ENCODE measurements at places on chromosomes 12 and 14.

DNA sequence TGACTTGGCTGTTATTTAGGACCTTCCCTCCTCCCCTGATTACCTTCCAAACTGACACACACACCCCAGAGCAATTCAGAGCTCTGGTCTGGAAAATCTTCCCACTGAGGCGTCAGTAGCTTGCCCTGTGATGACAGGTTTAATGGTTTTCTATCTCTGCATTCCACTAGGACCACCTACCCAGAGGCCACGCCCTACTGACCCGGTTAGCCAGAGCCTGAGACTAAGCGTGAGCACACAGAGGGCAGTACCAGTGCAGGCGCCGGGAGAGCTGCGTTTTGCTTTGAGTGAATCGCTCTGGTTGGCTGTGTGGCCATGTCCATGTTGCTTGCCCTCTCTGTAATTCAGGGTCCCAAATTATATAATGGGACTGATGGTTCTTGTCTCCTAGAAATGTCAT is 36.2 kb upstream of the ATP2A2 start:
- DNase-seq: no peak

DNA sequence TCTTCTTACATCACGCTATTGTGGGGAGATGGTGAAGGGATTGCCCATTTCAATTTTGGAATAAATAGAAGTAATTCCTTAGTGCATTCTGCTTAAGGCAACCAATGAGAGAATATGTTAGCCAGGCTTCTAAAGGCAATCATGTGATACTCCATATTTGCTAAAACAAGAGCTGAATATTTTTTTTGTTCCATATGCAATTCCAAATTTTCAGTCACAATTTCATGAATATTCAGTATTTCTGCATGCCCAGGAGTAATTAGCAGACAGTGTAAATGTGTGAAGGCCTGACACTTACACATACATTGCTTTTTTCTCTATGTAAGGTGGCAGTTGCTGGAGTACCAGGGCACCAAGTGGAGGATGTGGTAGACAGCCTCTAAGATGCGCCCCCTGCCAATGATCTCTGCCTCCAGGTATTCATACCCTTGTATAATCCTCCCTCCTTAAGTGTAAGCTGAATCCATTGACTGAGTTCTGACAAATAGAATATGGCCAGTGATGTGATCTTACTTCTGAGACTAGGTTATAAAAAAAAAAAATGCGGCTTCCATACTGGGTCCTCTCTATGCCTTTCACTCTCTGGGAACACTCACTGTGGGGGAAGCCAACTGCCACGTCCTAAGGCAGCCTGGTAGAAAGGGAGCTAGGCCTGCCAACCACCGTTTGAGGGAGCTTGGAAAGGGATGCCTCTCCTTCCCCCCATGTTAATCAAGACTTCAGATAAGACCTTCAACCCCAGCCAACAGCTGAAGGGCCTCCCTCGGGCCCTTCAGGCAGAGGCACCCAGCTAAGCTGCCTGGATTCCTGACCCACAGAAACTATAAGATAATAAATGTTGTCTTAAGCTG is 62.7 kb upstream of the PTGR2 start:
- no peak for DNase-seq

DNA sequence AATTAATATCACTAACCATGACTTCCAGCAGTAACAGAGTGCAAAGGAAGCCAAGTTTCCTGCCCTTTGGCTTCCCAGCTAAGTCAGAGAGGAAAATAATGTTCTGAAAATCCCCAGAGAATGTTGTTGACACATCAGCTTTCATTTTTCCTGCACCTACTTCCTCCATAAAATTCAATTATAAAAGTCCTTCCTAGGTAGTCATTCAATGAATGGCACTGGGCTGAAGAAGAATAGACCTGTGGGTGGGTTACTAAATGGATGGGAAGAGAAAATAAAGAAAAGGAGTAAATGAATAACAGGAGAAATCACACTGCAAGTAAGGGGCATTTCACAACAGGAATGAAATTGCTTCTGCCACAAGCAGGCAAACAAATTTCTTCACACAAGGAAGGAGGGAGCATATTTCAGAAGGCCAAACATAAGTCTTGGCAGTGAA is 73.2 kb upstream of the MDM1 start:
- no peak for DNase-seq

DNA sequence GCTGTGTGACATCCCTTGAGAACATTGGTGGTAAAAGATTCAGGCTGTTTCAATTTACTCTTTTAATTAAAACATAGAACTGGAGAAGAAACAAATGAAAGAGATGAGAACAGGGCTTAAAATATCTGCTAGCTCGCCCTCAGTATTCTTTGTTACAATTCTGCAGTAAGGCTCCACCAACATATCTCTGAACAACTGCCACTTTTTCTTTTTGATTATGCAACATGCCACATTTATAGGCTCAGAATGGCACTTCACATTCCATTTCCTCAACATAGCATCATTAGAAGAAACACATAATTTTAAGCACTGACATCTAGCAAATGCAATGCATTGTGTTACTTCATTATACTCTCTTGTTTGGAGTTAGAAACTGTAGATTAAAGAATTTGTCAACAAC is 1315.2 kb downstream of the LRFN5 start:
- no peak for DNase-seq

DNA sequence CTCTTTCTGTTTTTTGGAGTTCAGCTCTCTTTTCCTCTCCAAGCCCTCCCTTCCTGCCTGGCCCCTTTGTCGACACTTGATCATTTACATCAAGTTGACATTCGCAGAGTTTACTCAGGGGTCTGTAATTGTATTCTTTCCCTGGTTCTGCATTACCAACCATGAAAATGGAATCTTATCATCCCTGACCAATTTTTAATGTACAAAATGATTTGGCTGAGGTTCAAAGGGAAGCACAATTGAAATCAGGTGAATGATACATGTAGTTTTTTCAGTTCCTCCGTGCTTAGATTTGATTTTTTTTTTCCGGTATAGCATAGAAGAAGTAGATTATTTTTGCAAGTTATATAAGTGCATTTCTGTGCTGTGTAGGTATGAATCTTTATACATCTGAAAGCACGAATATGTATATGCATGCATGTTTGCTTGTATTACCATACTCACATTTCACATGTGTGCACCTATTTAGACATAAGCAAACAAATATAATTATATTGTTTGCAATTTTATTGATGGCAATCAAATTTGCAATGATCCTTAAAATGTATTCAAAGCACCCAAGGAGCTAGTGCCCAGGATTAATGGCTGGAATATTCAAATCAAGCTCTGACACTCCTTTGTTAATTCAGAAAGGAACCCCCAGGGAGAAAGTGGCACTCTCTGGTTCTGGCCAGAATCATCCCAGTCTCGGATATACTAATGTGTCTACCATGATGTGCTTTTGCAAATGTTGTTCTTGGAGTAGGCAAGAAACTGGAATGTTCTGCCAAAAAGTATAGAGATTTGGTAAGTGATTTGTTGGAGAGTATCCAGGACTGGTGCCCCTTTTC is 189.3 kb downstream of the VRK1 start:
- no peak for DNase-seq

GRCh38 chr12:81329085-81329484 is 251.2 kb downstream of the ACSS3 start:
- no peak for DNase-seq

DNA sequence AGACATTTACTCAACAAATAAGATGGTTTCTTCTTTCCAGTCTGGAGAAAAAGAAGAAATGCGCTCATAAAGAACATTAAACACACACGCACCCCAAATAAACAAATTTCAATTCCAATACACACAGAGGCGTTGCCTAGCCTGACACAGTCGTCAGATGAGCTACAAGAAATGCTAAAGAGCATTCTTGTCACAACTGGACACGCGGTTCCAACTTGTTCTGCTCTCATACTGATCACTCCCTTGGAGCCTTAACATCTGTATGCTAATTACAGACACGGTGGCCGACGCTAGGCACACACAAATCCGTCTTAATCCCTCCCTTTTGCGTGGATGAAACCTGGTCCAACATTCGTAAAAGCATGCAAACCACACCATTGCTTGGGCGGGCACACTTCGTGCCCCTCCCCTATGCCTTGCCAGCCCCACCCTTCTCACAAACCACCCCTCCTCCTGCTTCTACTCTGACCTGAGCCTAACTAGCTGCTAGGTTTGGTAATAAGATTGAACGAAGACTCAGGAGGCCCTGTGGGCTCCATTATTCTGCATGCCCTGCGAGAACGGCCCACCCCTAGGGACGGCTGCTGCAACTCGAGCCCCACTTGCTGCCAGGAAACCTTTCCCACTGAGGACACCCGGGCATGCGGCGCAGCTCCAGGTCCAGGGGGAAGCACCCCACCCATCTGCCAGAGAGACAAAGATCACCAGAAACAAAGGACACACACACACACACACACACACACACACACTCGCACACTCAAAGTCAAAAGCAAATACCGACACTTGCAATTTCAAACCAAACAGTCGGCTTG is 1.2 kb downstream of the KCNK10 start:
- no peak for DNase-seq

- no peak for DNase-seq
Measured at GRCh38 chr14:23185063-23185462, 1.6 kb upstream of the SLC7A8 start.

- DNase-seq: no peak
Measured at GRCh38 chr12:123502163-123502704, 31.3 kb downstream of the RILPL1 start.

DNA sequence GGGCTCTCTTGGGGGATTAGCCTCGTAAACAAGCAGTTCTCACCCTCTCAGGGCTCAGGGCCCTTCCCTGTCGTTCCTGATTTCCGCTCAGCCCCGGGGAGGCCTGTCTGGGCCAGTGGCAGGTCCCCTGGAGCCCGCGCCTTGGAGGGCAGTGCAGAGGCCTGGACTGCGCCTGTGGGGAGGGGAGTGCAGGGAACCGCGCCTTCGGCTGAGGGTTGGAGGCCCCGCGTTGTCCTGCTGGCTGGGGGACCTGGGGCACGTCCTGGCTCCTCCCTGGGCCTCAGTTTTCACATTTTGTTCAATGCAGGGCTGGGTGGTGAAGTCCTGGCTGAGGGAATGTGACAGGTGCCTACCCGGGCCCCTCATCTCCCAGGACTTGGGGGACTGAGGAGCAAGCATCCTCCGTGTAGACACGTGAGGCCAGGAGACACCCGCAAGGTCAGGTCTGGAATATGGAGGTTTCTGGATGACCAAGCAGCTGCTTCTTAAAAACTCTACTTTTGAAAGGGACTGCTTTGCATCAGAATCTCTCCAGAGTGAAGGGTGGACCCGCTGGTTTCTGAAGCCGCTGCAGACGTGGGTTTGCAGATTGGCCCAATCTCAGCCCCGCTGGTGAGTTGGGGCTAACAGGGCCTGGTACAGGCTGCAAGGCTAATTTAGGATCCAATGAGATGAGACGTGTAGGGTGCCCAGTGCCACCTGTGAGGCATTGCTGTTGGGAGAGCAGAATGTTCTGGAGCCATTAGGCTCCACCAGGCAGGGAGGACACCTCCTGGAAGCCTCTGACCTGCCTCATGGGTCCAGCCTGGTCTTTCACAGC is 80.2 kb downstream of the KIF26A start:
- peak; percentile 55 for DNase-seq

DNA sequence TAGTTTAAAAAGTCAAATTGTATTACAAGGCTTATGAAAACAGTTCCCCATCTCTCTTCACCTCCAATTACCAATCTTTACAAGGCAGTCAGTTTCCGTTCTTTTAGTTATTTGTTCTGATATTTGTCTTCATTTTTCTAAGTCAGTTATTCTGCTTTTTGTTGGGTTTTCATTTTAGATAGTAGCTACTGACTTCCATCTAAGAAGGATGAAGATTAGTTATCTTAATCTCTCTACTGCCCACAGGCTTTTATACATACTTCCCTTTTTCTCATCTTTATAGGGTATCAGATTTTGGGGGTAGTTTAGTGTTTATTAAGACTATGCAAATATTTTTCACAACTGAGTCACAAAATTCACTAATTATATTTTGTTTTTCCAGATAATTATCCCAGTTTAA is 38.4 kb downstream of the FRS2 start:
- no peak for DNase-seq

DNA sequence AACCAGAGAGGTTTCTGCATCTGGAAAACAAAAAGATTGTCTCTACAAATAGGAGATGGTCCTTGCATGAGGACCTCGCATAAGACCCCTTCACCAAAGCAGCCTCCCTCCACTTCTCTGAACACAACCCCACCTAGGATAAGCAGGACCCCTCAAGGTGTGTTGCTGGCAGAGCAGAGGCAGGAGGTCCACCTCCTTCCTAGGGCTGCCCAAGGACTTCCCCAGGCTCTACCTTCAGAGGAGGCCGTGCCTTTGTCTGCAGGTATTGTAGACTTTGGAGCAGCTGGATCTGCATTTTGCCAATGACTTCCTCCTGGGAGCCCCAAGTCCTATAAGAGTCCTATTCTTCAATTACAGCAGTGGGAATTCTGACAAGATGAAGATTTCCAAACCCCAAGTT is 67.3 kb upstream of the TSPAN11 start:
- no peak for DNase-seq

GRCh38 chr12:32542428-32543229 is 136.5 kb upstream of the DNM1L start:
- no peak for DNase-seq
